ENCODE measurements at places on chromosomes 7 and 10. TPM values are rescaled to one million over a fixed set of nuclear protein-coding genes. Genes with fewer than 3 reads are reported as not detected.

- no peak for DNase-seq
These were observed 98.5 kb downstream of the CABCOCO1 start for GRCh38 chr10:61760943-61761824.

DNA sequence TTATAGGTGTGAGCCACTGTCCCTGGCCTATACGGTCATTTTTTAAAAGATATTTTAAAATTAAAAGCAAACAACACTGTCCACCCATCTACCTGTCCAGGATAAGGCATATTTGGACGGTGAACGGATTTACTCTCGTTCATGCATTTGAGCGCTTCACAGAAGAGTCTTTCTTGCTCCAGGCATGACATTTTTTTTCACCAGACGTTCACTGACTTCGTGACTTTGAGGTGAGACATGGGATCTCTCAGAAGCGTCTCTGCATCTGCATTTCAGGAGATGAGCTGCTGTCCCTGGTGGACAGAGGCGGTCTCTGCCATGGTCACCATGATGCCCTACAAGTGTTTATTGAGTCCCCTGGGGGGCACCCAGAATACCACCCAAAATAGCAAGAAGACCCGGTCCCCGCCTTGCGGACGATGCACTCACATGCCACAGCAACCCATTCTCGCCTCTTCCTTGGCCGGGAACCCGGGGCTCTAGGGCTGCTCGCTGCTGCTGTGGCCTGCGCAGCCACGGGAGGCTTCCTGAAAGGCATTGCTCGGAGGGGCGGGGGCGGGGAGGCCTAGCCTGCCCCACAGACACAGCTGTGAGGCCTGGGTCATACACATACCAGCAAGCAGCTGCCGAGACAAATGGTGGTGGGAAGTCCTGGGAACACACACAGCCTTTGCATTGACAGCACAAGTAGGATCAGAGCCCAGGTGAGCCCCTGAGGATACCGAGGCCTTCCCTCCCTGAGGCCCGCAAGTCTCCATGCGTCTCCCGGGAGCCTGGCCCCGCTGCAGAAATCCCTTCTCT lies 84.4 kb downstream of the RGS10 start:
- no peak for DNase-seq

DNA sequence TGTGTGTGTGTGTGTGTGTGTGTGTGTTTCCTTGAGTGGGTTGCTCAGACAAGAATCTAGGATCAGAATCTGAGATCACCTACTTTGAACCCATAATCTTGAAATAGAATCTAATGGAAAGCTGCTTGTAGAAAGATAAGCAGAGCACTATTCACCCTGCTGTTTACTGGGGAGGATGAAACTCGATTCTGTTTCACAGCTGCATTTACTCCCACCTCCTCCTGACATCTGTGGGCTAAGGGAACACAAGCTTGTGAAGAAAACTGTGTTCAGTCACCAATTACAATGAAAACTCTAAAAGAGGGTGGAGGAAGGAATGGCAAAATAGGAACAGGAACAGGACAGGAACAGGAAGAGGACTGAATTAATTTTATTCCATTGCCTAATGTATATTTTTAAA lies 269.5 kb downstream of the TSPAN12 start:
- DNase-seq = no peak

GRCh38 chr10:76231286-76231934 lies 800.0 kb downstream of the LRMDA start:
- no peak for DNase-seq

The GIGYF1 gene
- 64.6 TPM for total RNA-seq

The NACAD gene
- 9.6 TPM for total RNA-seq

The PRSS58 gene
- total RNA-seq = not detected

GRCh38 chr7:44921607-44922350 lies 36.4 kb upstream of the PURB start:
- DNase-seq = peak; percentile 93

- no peak for DNase-seq
These were observed 3.1 kb upstream of the ELFN1 start for GRCh38 chr7:1666823-1667565.

GRCh38 chr10:46548498-46549090 lies 7.9 kb downstream of the GPRIN2 start:
- DNase-seq = peak; percentile 84

The OR6V1 gene
- total RNA-seq = not detected

DNA sequence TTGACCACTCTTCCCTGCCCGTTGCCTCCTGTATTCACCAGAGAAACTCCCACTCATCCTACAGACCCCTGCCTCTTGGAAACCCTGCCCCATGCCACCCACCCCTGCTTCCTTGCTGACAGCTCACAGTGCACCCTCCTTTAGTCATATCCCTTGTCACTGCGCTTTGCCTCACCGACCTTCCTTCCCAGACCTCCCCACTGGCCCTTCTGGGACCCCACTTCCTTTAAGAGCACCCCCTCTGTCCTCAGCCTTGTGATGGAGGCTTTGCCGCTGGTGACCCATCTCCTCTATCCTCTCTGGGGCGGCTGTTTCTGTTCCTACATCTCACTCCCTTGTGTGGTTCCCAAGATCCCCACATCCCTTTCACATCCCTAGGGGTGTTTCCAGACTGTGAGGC lies 92.8 kb upstream of the ZMIZ1 start:
- DNase-seq = no peak

Measured in osteocyte (in vitro differentiated cells).